ENCODE measurements at places on chromosomes 12 and 14.

DNA sequence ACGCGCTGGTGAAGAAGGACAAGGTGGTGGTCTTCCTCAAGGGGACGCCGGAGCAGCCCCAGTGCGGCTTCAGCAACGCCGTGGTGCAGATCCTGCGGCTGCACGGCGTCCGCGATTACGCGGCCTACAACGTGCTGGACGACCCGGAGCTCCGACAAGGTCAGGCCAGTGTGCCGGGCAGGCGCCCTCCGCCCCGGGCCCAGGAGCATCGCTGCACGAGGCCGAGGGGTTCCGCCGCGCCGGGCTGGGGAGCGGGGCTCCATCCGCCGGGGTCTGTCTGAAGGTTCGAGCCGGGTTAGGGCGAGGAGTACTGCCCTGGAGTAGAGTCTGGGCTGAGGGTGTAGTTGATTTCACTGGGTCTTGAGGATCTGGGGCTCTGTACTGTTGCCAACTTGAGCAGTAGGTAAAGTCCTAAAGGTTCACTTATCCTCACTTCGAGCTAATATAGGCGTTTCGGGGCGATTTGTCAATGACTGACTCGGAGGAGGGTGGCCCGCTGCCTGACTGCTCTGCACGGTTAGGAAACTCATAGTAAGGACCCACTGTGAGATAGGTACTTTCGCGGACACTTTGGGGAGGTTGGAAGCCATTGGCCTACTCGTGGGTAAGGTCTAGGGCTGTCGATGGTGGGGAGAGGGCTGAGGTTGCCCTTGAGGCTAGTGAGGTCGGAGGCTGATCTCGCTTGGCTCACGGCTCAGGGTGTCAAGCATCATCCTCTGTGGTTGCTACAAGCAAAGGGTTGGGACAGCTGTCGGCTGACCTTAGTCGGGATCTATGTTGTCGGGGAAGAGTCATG, 574 bp downstream of the GLRX5 start:
- DNase-seq = no peak

GRCh38 chr12:356276-356988, 32.7 kb downstream of the KDM5A start:
- DNase-seq = no peak

DNA sequence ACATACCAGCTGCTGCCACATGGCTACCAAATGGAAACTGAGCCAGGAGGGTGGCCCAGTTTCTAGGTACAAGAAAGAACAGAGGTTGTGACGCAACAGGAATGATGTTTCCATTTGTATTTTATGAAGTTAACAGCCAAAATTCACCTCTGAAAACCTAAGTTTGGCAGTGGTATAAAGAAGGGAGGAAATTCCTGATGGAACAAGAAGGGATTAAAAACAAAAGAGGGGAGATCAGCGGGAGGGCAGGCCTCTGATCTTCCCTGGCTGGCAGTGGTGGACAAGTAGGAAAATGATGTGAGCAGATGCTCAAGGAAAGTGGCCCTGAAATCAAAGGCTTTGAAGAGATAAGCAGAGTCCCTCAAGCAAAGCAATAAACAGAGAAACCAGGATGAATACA, 47.3 kb upstream of the BCL2L14 start:
- DNase-seq = no peak

- no peak for DNase-seq
Measured at GRCh38 chr12:94282675-94283074, 134.3 kb downstream of the PLXNC1 start.

DNA sequence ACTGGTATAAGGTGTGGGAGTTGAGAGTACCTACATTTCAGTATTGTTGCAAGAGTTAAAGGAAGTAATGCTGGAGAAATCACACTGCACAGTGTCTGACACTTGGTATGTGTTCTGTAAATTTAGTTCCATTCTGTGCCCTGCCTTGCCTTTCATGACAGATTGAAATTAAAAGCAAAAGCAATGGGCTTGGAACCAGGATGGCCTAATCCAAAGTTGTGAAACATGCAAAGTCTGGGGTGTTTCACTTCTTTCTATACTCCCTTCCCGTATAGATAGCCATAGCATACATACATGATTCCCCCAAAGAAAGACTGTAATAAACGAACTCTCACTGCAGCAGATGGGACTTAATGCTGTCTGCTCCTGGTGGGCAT, 281.1 kb downstream of the NRXN3 start:
- no peak for DNase-seq

All from right hindlimb (tissue), 1 donor.